ENCODE measurements at places on chromosomes 5 and 9.

GRCh38 chr9:77943057-77943456, 88.6 kb downstream of the GNAQ start:
- no peak overlapping the region for H3K4me3 ChIP-seq
- H3K36me3 ChIP-seq, result peaks cover 3% of the 10 kb centered on the region
- H3K27ac ChIP-seq, result no peak overlapping the region
- peak; percentile 40 for DNase-seq
- no peaks in the 10 kb centered on the region for H3K27me3 ChIP-seq

DNA sequence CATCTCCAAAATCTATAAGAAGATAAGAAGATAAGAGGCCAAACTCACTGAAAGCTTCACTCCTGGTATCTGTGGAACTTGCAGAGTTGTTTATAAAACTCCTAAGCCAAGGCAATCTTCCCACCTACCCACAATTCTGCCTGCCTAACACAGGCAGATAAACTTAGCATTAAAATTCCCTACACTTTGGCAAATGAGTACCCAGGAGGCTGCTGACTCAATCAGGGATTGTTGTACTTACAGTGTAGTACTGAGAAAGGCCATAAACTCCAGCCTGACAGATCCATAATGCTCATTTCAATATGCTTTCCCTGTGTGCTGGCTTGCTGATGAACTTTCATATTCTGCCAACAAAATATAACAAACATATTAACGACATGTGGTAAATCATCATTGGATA, 725.2 kb downstream of the BRINP1 start:
- H3K36me3 ChIP-seq, result no peaks in the 10 kb centered on the region
- no peaks in the 10 kb centered on the region for H3K27me3 ChIP-seq
- no peak for DNase-seq
- peaks cover 8% of the 10 kb centered on the region for H3K4me1 ChIP-seq
- peak overlapping the region; percentile 100 for H3K27ac ChIP-seq

DNA sequence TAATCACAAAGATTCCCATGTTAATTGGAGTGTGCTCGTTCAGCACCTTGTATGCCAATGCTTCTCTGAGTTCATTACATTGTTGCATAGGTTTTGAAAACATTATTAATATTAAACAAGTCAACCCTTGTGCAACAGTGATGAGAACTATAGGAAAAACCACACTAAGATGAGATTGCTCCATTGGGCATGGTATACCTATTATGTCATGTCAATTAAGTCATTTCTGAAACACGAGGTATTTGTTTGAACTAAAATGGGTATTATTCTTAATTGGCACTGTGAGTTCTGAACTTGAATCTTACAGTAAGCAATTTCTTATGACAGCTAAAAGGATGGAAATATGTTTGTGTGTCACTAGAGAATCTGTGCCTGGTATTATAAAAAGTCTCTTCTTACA, 447.7 kb downstream of the EFNA5 start:
- H3K27me3 ChIP-seq, result no peaks in the 10 kb centered on the region
- H3K4me1 ChIP-seq, result no peaks in the 10 kb centered on the region
- H3K4me3 ChIP-seq, result no peak overlapping the region

- H3K4me3 ChIP-seq, result no peak overlapping the region
- no peaks in the 10 kb centered on the region for H3K27me3 ChIP-seq
- no peaks in the 10 kb centered on the region for H3K36me3 ChIP-seq
- H3K27ac ChIP-seq, result no peak overlapping the region
- DNase-seq, result no peak
- no peaks in the 10 kb centered on the region for H3K4me1 ChIP-seq
Measured at GRCh38 chr5:160638161-160638742, 213.8 kb downstream of the ATP10B start.

GRCh38 chr5:150213530-150213929, 23.7 kb downstream of the SLC6A7 start:
- H3K27me3 ChIP-seq, result no peaks in the 10 kb centered on the region
- H3K36me3 ChIP-seq, result no peaks in the 10 kb centered on the region
- peaks cover 12% of the 10 kb centered on the region for H3K4me1 ChIP-seq
- H3K27ac ChIP-seq, result no peak overlapping the region
- H3K4me3 ChIP-seq, result no peak overlapping the region

DNA sequence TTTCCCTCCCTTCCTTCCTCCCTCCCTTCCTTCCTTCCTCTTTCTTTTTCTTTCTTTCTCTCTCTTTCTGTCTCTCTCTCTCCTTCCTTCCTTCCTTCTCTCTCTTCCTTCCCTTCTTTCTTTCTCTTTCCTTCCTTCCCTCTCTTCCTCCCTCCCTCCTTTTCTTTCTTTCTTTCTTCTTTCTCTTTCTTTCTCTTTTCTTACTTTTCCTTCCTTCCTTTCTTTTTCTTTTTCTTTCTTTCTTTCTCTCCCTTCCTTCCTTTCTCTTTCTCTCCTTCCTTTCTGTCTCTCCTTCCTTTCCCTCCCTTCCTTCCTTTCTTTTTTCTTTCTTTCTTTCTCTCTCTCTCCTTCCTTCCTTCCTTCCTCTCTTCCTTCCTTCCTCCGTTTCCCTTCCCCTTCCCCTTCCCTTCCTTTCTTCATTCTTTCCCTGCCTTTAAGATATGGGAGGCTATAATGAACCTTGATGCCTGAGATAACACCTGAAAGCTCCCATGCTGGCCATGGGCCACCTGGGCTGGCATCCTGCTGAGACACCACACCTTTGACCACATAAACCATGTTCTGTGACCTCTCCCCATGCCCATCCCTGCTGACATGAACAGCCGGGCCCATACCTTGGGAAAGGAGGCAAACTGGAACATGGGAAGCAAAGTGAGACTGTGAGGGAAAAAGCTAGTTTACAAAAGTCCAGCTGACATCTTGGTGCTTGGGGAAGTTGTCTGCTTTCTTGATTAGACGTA, 197.8 kb upstream of the ZNF618 start:
- peaks cover 16% of the 10 kb centered on the region for H3K4me1 ChIP-seq
- H3K27ac ChIP-seq, result no peak overlapping the region
- no peaks in the 10 kb centered on the region for H3K27me3 ChIP-seq
- no peaks in the 10 kb centered on the region for H3K36me3 ChIP-seq
- no peak for DNase-seq

- no peaks in the 10 kb centered on the region for H3K4me1 ChIP-seq
- no peaks in the 10 kb centered on the region for H3K27me3 ChIP-seq
- no peak overlapping the region for H3K4me3 ChIP-seq
- H3K36me3 ChIP-seq, result peaks cover 8% of the 10 kb centered on the region
- peak overlapping the region; percentile 63 for H3K27ac ChIP-seq
Measured at GRCh38 chr5:109803854-109804253, 114.1 kb downstream of the MAN2A1 start.

DNA sequence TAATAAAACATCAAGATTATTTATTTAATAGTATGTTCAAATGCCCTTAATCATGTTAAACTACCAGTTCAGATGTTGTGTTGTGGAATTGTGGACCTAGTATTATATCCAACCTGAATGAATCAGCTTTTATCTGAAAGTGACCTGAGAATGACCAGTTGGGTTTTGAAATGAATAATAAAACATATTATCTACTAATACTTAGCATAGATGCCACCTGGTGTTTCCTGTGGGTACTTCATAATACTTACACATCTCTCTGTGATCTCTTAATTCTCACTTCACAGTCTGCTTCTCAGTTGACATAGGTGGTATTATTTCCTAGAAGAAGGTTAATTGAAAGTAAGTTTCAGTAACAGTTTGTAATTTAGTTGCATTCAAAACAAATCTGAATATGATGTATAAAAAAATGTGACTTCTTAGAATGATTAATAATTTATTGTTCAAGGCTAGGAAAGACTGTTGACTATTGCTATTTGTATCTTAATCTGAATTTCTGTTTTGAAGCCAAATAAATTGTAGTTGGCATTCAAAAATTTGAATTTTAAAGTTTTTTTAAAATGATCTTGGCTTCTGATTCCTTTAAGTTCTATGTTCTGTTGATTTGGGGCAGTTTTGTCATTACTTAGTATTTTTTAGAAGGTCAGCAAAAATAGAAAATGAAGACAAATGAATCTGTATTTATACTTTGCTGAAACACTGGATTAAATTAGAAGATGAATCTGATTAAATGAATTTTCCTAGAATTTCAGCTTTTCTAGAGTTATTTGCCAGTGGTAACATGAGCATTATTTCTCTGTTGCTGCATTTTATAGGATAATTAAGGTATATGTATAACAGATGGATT, 48.2 kb downstream of the KIF2A start:
- no peaks in the 10 kb centered on the region for H3K4me1 ChIP-seq
- peak; percentile 66 for DNase-seq
- H3K36me3 ChIP-seq, result peaks cover 17% of the 10 kb centered on the region
- no peaks in the 10 kb centered on the region for H3K27me3 ChIP-seq

GRCh38 chr5:36777105-36777757, 99.3 kb upstream of the NIPBL start:
- no peaks in the 10 kb centered on the region for H3K36me3 ChIP-seq
- peak; percentile 41 for DNase-seq
- H3K4me1 ChIP-seq, result no peaks in the 10 kb centered on the region
- no peak overlapping the region for H3K4me3 ChIP-seq
- H3K27ac ChIP-seq, result no peak overlapping the region
- H3K27me3 ChIP-seq, result peaks cover 12% of the 10 kb centered on the region

GRCh38 chr9:97852399-97853055, 499 bp upstream of the FOXE1 start:
- H3K27ac ChIP-seq, result no peak overlapping the region
- DNase-seq, result no peak
- H3K4me1 ChIP-seq, result peaks cover 35% of the 10 kb centered on the region

DNA sequence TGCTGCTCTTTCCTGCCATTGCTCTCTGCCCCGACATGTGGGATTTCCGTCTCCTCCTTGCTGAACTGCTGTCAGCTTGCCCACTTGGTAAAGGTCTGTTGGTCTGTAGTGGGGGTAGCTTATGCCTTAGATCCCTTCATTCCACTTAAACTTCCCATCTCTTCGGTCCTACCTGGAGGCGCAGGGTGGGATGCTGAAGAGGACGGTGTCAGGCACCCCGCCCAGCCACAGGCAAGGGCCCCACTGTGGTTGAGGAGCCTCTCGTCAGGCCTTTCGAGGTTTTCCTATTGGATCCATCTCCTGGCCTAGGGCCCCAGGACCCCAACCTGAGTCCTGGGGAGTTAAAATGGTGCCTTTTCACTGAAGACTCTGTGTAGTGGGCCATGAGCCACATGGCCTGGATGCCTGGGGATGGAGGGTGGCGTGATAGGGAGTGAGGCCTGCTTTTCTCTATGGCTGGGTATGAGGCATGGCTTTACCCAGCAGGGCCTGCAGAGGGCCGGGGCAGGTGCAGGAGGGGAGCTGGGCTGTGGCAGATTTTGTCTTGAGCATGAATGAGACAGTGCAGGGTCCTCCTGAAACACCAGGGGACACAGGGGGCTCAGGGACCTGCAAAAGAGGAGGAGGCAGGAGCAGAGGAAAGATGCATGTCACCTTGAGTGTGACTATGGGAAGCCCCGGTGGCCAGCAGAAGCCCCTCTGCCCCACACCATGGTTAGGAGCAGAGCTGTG, 25.8 kb upstream of the RNF130 start:
- H3K27me3 ChIP-seq, result peaks cover 17% of the 10 kb centered on the region
- H3K4me3 ChIP-seq, result no peak overlapping the region
- H3K36me3 ChIP-seq, result no peaks in the 10 kb centered on the region
- H3K4me1 ChIP-seq, result no peaks in the 10 kb centered on the region
- H3K27ac ChIP-seq, result no peak overlapping the region

DNA sequence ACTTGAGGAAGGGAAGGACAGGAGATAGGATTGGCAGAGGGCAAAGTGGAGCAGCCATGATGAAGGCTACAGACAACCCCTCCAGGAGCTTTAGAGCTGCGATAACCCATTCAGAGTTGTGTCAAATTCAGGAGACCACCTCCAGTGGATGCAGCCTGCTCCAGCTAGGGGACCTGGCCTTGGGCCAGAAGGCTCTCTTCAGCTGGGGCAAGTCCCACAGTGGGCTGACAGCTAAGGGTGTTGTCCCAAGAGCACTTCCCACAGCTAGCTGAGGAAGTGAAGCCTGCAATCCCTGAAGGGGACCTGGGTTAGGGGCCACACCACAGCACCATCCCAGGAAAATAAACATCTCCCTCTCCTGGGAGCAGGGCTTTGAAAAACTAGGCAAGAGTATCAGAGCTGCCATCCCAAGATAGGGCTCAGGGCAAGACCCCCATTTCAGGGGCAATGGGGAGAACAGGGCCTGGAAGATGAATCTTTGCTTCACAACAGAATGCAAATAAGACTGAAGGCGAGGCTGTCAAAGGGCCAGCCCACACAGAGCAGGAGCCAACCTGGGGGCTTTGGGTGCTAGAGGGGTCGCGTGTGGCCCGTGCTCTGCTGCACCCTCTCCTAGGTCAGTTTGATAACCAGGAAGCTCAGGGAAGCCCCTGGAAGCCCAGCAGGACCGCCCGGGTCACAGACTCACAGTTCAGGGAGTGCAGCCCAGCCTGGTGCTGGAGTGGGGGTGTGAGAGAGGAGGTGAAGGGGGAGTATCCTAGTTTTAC, 19.3 kb upstream of the DAPK1 start:
- H3K4me1 ChIP-seq, result peaks cover 3% of the 10 kb centered on the region
- H3K27ac ChIP-seq, result no peak overlapping the region
- no peaks in the 10 kb centered on the region for H3K27me3 ChIP-seq
- no peak overlapping the region for H3K4me3 ChIP-seq
- no peaks in the 10 kb centered on the region for H3K36me3 ChIP-seq

GRCh38 chr9:26054600-26055520, 376.6 kb upstream of the TUSC1 start:
- DNase-seq, result peak; percentile 30
- H3K36me3 ChIP-seq, result no peaks in the 10 kb centered on the region
- peak overlapping the region; percentile 4 for H3K27ac ChIP-seq
- peaks cover 2% of the 10 kb centered on the region for H3K4me1 ChIP-seq
- no peak overlapping the region for H3K4me3 ChIP-seq

Data from mesenchymal stem cell (in vitro differentiated cells and primary cell).